ENCODE measurements at places on chromosomes 2 and 18.

DNA sequence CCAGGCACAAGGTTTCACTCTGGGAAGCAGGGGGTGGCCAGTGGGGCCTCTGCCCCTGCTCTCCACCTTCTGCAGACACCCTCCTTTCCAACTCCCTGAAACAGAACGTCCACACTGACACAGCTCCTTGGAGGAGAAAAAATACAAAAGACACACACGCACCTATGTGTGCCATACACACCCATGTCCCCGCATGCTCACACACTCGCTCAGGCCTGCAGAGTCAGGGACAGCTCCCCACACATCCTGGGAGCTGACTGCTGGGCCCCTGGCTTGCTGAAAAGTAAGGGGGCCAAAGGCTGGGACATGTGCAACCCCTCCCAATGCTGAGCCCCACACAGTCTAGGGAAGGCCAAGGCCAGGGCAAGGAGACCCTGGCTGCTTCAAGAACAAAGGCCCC lies 200.5 kb downstream of the TNS1 start:
- peak; percentile 27 for DNase-seq
- H3K4me1 ChIP-seq: peaks cover 5% of the 10 kb centered on the region
- no peak overlapping the region for H3K4me3 ChIP-seq
- H3K27me3 ChIP-seq: no peaks in the 10 kb centered on the region
- no peaks in the 10 kb centered on the region for H3K36me3 ChIP-seq

DNA sequence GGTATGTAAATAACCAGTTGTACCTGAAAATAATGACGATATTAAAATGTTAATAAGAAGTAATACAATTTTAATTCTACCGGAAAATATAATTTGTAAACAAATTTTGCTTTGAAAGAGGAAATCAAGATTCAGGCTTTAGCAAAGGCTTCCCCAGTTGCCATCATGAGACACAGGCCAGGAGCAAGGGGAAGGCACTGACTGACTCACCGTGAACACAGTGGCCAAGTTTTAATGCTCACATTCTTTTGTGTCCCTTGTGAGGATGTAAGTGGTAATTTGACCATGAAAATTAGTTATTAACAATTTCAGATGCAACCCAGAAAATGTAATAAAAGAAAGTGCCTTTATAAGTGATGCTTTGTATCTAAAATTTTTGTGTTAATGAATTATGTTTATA lies 164.1 kb downstream of the GREB1L start:
- no peak overlapping the region for H3K27ac ChIP-seq
- no peaks in the 10 kb centered on the region for H3K36me3 ChIP-seq
- H3K27me3 ChIP-seq: no peaks in the 10 kb centered on the region
- H3K4me3 ChIP-seq: no peak overlapping the region
- no peaks in the 10 kb centered on the region for H3K4me1 ChIP-seq
- DNase-seq: no peak

GRCh38 chr2:10504994-10505820 lies 57.1 kb upstream of the ODC1 start:
- H3K36me3 ChIP-seq: no peaks in the 10 kb centered on the region
- H3K4me1 ChIP-seq: no peaks in the 10 kb centered on the region
- H3K4me3 ChIP-seq: no peak overlapping the region
- no peak overlapping the region for H3K27ac ChIP-seq

- no peak for DNase-seq
- no peak overlapping the region for H3K27ac ChIP-seq
- H3K36me3 ChIP-seq: no peaks in the 10 kb centered on the region
Observed at GRCh38 chr2:240288087-240288521, 147.4 kb upstream of the GPC1 start.

DNA sequence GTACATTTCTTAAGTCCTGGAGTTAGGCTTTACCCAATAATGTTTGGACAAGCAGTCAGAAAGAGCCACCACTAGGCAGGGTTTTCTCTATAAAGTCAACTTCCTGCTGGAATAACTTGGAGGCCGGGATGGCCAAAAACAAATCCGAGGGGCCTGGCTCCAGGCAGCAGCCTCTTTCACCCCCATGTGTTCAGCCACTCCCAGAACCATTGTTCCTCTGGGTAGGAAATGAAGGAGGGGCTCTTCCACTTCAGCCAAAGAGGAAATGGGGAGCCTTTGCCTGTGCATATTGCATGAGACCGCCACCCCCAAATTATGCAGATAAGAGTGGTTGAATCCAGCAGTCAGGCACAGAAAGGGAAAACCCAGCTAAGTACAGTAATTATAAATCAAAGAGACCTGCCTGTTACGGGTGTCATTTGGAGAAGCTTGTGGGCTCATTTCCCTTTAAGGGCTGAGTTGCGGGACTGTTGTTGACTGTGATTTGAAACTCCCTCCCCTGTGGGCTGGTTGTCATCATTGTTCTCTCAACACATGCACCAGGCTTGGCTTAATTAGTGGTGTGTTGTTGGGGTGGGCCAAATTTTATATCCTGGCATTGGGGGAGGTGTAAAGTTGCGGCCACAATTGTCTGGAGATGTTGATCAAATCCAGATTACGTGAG lies 212.8 kb upstream of the SOX11 start:
- H3K27me3 ChIP-seq: no peaks in the 10 kb centered on the region
- no peak overlapping the region for H3K4me3 ChIP-seq
- no peak overlapping the region for H3K27ac ChIP-seq
- no peaks in the 10 kb centered on the region for H3K4me1 ChIP-seq
- H3K36me3 ChIP-seq: no peaks in the 10 kb centered on the region

- no peaks in the 10 kb centered on the region for H3K36me3 ChIP-seq
- DNase-seq: no peak
- no peak overlapping the region for H3K4me3 ChIP-seq
- no peaks in the 10 kb centered on the region for H3K27me3 ChIP-seq
- H3K27ac ChIP-seq: no peak overlapping the region
- peaks cover 6% of the 10 kb centered on the region for H3K4me1 ChIP-seq
Observed at GRCh38 chr2:19818039-19818438, 83.7 kb downstream of the TTC32 start.

- no peaks in the 10 kb centered on the region for H3K36me3 ChIP-seq
- no peaks in the 10 kb centered on the region for H3K4me1 ChIP-seq
- no peak for DNase-seq
- H3K27ac ChIP-seq: no peak overlapping the region
Observed at GRCh38 chr2:177639262-177639914, 246.8 kb downstream of the AGPS start.

GRCh38 chr2:23020659-23021058 lies 364.3 kb upstream of the KLHL29 start:
- H3K27me3 ChIP-seq: no peaks in the 10 kb centered on the region
- no peaks in the 10 kb centered on the region for H3K36me3 ChIP-seq
- no peaks in the 10 kb centered on the region for H3K4me1 ChIP-seq
- DNase-seq: no peak

GRCh38 chr2:146806364-146807005 lies 1038.3 kb upstream of the ACVR2A start:
- peaks cover 11% of the 10 kb centered on the region for H3K4me1 ChIP-seq
- no peaks in the 10 kb centered on the region for H3K27me3 ChIP-seq
- no peak overlapping the region for H3K4me3 ChIP-seq
- peak overlapping the region; percentile 41 for H3K27ac ChIP-seq

- peak; percentile 92 for DNase-seq
- peaks cover 25% of the 10 kb centered on the region for H3K4me1 ChIP-seq
- H3K27ac ChIP-seq: peak overlapping the region; percentile 98
- H3K27me3 ChIP-seq: no peaks in the 10 kb centered on the region
Observed at GRCh38 chr2:47043142-47043890, 111.8 kb downstream of the STPG4 start.

GRCh38 chr2:100639588-100640390 lies 77.0 kb downstream of the PDCL3 start:
- H3K4me1 ChIP-seq: no peaks in the 10 kb centered on the region
- no peaks in the 10 kb centered on the region for H3K36me3 ChIP-seq
- H3K4me3 ChIP-seq: no peak overlapping the region
- no peak overlapping the region for H3K27ac ChIP-seq
- H3K27me3 ChIP-seq: no peaks in the 10 kb centered on the region

- H3K27ac ChIP-seq: peak overlapping the region; percentile 5
- no peaks in the 10 kb centered on the region for H3K27me3 ChIP-seq
- no peak for DNase-seq
Observed at GRCh38 chr18:70310560-70311320, 21.9 kb downstream of the SOCS6 start.

GRCh38 chr2:21452263-21452662 lies 328.5 kb downstream of the TDRD15 start:
- peak overlapping the region; percentile 52 for H3K27ac ChIP-seq
- no peaks in the 10 kb centered on the region for H3K36me3 ChIP-seq
- DNase-seq: no peak
- H3K4me1 ChIP-seq: peaks cover 3% of the 10 kb centered on the region

- H3K36me3 ChIP-seq: no peaks in the 10 kb centered on the region
- no peaks in the 10 kb centered on the region for H3K4me1 ChIP-seq
- no peak for DNase-seq
- H3K27ac ChIP-seq: no peak overlapping the region
- H3K4me3 ChIP-seq: no peak overlapping the region
Observed at GRCh38 chr2:33420726-33421125, 55.7 kb upstream of the RASGRP3 start.

DNA sequence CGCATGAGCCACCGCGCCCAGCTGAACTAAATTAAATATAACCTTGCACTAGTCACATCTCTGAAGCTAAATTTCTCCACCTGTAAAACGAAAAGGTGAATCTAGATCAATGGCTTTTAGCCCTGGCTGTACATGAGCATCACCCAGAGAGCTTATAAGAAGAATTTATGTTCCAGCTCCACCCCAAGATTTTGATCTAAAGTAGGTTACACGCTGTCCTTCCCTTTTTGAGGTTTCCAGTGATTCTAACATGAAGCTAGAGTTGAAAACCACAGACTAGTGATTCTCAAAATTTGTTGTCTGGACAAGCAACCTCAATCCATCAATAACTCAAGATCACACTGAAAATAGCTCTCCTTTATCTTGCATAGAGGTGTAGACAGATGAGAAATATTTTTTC lies 208.8 kb upstream of the CRIM1 start:
- H3K27ac ChIP-seq: no peak overlapping the region
- H3K36me3 ChIP-seq: no peaks in the 10 kb centered on the region
- no peak overlapping the region for H3K4me3 ChIP-seq
- no peak for DNase-seq
- no peaks in the 10 kb centered on the region for H3K27me3 ChIP-seq

GRCh38 chr2:147550995-147551731 lies 293.7 kb upstream of the ACVR2A start:
- no peak for DNase-seq
- H3K36me3 ChIP-seq: no peaks in the 10 kb centered on the region
- no peak overlapping the region for H3K4me3 ChIP-seq

GRCh38 chr18:77702686-77703085 lies 453.0 kb downstream of the GALR1 start:
- no peaks in the 10 kb centered on the region for H3K4me1 ChIP-seq
- peaks cover 3% of the 10 kb centered on the region for H3K27me3 ChIP-seq
- H3K36me3 ChIP-seq: no peaks in the 10 kb centered on the region
- no peak overlapping the region for H3K27ac ChIP-seq
- DNase-seq: no peak

- no peak for DNase-seq
- no peaks in the 10 kb centered on the region for H3K36me3 ChIP-seq
- H3K27me3 ChIP-seq: no peaks in the 10 kb centered on the region
- no peak overlapping the region for H3K27ac ChIP-seq
- no peak overlapping the region for H3K4me3 ChIP-seq
Observed at GRCh38 chr2:164593959-164594358, 27.3 kb downstream of the GRB14 start.

GRCh38 chr2:197159661-197160211 lies 150.8 kb downstream of the ANKRD44 start:
- no peaks in the 10 kb centered on the region for H3K27me3 ChIP-seq
- no peak overlapping the region for H3K4me3 ChIP-seq
- H3K36me3 ChIP-seq: no peaks in the 10 kb centered on the region
- no peak for DNase-seq
- H3K27ac ChIP-seq: peak overlapping the region; percentile 17

GRCh38 chr18:77733292-77733903 lies 483.8 kb downstream of the GALR1 start:
- no peaks in the 10 kb centered on the region for H3K27me3 ChIP-seq
- H3K4me1 ChIP-seq: no peaks in the 10 kb centered on the region
- H3K4me3 ChIP-seq: no peak overlapping the region
- no peaks in the 10 kb centered on the region for H3K36me3 ChIP-seq
- no peak for DNase-seq
- H3K27ac ChIP-seq: no peak overlapping the region

GRCh38 chr2:60474301-60474700 lies 79.2 kb downstream of the BCL11A start:
- H3K27ac ChIP-seq: no peak overlapping the region
- H3K4me3 ChIP-seq: no peak overlapping the region
- no peaks in the 10 kb centered on the region for H3K36me3 ChIP-seq
- peaks cover 4% of the 10 kb centered on the region for H3K4me1 ChIP-seq

- no peak for DNase-seq
- peaks cover 9% of the 10 kb centered on the region for H3K36me3 ChIP-seq
- no peaks in the 10 kb centered on the region for H3K27me3 ChIP-seq
- H3K27ac ChIP-seq: no peak overlapping the region
- H3K4me1 ChIP-seq: peaks cover 4% of the 10 kb centered on the region
Observed at GRCh38 chr2:102736110-102736409, 25.8 kb upstream of the TMEM182 start.

DNA sequence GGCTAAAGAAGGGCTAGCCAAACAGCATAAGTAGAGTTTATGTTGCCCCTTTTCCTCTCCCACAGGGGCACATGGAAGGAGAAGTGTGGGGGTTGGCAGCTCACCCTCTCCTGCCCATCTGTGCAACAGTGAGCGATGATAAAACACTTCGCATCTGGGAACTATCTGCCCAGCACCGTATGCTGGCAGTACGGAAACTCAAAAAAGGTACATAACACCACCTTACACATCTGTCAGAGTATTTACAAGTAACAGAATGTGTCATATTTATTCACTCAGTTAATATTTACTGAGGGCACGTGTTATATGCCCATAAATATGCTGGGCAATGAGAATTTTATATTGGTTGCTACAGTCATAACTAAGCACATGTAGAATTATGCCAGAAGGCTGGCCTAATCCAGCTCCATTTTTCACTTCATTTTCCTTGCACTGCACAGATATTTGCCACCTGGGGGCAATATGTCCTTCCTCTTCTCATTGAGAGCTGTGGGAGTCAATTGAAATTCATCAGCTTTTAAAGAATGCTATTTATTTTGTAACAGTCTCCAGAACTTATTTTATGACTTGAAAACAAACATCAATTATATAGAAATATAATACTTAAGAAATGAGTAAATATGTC lies 150.6 kb downstream of the RTN4 start:
- H3K4me1 ChIP-seq: peaks cover 18% of the 10 kb centered on the region
- DNase-seq: no peak
- no peaks in the 10 kb centered on the region for H3K36me3 ChIP-seq

Data from RWPE2 (cell line).